DMS 273 treated with DMSO at 0.1 percent for 48 hours (cell line): ENCODE measurements at places on chromosomes 2 and 18.

DNA sequence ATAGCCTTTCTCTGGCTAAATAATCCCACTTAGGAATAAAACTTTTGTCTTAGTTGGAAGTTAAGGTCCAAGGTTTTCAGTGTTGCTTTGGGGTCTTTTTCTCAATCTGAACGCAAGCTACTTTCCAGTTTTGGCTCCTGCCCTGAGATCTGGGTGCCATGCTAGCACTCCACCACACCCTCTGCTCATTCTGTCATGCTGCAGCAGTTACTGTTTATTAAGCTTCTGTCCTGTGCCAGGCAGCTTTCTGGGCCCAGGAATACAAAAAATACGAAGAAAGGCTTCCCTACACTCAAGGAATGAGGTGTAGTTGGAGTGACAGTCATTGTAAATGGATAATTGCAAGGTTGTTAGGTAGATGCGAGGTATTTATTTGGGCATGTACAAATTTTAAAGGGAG is 46.3 kb upstream of the RTN4 start:
- no peak for DNase-seq

DNA sequence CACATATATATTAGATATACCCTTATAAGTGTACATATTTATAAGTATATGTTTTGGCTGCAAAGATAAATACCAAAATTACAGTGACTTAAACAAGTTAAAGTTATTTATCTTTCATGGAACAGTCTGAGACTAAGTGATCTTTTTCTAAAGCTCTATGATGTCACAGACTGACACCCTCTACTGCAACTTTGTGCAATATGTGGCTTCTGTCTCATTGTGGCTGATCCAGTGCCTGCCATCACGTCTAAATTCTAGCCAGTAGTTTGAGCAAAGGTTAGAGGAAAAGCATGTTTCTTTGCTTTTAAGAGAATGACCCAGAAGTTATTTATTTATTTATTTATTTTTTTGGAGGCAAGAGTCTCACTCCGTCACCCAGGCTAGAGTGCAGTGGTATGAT is 13.8 kb upstream of the GATA6 start:
- DNase-seq, result no peak

DNA sequence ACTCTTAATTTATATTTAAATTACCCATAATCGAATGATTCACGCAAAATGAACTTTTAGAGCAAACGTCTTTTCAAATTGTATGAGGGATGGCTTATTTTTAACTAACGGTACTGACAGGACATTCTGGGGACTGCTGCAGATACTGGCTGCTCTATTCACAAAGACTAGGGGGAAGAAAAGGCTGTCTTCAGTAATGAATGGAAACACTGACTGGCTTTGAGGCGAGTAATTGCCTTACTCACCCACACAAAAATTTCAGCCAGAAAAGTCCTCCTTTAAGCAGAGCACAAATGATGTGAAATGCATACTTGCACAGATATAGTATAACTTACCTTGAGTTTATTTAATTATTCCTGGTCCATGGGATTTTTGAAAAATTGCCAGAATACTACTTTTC is 852.6 kb downstream of the DPP10 start:
- no peak for DNase-seq

GRCh38 chr18:10022365-10022764 is 108.5 kb downstream of the VAPA start:
- no peak for DNase-seq

GRCh38 chr2:240252872-240253511 is 112.5 kb upstream of the OTOS start:
- no peak for DNase-seq

DNA sequence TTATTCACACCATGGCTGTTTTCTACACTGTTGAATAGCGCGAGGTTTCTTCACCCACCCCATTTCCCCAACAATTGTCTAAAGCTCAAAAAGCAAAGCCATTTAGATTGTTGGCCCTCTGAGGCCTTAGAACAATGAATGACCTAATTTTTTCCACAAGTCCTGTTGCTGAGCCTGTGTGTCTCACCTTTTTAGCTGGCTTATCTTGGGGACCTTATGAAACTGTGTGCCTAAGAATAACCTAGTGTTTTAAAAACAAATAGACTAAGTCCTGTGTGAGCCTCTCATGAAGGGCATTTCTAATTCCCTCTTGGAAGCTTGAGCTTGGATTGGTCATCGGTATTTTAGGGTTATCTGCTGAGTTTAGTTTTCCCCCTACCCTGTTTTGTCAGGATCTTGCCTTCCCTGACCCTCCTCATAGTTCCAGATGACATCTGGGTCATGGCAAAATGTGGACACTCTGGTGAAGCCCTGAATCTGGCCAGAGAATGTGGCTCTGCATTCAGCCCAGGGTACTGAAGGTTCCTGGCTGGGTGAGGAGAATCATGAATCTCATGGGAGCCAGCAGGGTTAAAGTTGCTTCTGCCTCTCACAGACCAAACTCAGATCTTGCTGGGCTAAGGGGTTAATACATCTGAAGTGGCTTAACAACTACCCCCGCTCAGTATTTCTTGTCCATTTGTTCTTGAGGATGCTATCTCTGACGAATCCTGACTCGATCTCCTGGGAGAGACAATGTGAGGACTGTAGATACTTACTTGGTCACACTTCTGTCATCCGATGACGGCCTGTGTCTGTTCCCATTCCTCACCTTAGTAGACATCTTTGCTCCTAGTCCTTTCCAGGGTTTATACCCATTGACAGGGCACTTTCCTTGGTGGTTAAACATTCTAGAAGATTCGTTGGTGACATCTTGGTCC is 104.2 kb upstream of the MAP4K3 start:
- DNase-seq, result no peak

DNA sequence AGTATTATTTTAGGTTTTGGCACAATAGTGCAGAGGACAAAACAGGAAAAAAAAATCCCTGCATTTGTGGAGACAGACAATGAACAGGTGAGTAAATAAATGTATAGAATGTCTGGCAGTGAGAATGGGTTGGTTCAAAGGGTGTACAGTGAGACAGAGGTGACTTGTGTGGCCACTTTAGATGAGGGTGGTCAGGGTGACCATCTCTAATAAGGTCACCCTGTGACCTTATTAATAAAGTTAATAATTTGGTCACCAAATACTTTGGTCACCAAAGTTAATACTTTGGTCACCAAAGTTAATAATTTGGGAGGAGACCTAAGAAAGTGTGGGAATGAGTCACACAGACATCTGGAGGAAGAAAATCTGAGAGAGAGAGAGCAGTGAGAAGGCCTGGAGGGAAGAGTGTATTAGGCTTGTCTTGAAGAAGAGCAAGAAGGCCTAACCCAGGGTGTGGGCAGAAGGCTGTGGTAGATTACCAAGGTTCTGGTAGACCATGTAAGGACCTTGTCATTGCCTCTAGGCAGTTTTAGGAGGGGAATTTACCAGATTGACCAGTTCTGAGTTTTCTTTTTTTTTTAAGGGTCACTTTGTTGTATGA is 1368.4 kb upstream of the CELF4 start:
- no peak for DNase-seq

GRCh38 chr18:52937840-52938239 is 597.8 kb downstream of the DCC start:
- DNase-seq, result no peak

DNA sequence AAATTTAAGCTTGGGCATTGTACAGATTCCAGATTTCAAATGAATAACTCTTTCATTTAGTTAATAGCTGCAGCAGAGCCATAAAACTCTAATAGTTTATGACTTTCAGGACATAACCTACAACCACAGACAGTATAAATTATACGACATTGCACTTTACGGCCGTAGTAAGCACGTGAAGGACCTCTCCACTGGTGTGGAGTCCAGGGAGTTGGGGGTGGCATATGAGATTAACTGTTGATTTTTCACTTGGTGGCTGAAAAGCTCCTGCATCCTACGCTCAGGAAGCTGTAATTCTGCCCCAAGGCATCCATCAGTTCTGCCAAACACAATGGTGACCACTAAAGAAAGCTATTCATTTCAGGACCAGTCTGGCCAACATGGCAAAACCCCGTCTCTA is 376.2 kb downstream of the SOX11 start:
- DNase-seq, result no peak

GRCh38 chr18:61882296-61883004 is 10.4 kb downstream of the RNF152 start:
- DNase-seq, result no peak

GRCh38 chr2:121093692-121094091 is 191.3 kb downstream of the TFCP2L1 start:
- DNase-seq, result no peak

GRCh38 chr2:128273469-128274081 is 45.1 kb downstream of the HS6ST1 start:
- DNase-seq, result no peak

DNA sequence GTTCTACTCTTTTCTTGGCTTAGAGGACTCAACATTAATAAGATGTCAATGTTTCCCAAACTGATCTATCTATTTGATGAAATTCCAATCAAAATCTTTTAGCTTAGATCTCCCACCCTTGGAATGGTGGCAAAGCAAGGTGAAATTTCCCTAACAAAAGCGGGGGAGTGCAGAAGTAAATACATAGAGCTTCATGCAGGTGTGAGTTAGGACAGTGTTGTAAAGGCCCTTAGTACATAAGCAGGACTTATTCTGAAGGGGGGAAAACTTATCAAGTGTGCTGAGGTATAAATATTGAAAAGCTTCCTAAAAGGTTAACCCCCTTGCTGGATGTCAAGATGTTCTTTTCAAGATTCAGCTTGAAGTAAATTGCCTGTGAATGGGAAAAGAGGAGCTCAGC is 608.6 kb upstream of the CELF4 start:
- DNase-seq, result no peak

- no peak for DNase-seq
These were observed 63.9 kb downstream of the PRKRA start for GRCh38 chr2:178386986-178387597.

DNA sequence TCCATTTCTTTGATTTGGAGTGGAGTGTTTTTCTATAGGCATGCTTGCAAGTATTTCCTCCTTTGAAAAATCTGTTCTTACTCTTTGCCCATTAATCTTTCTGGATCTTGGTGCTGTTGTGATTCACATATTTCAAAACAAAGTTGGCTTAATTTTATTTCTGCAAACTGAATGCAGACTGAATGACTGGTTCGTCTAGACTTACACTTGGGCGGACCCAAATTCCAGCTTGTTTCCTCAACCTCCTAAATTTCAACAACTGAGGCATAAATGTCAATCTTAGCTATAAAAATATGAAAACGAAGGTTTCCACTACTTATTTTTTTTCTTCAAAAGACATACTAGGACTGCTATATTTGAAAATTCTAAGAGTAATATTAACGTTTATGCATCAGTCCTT is 59.0 kb downstream of the ANKRD44 start:
- DNase-seq, result no peak

GRCh38 chr2:128347701-128348539 is 29.3 kb upstream of the HS6ST1 start:
- peak; percentile 1 for DNase-seq

- no peak for DNase-seq
These were observed 7.0 kb downstream of the KIAA1328 start for GRCh38 chr18:36835927-36836326.

DNA sequence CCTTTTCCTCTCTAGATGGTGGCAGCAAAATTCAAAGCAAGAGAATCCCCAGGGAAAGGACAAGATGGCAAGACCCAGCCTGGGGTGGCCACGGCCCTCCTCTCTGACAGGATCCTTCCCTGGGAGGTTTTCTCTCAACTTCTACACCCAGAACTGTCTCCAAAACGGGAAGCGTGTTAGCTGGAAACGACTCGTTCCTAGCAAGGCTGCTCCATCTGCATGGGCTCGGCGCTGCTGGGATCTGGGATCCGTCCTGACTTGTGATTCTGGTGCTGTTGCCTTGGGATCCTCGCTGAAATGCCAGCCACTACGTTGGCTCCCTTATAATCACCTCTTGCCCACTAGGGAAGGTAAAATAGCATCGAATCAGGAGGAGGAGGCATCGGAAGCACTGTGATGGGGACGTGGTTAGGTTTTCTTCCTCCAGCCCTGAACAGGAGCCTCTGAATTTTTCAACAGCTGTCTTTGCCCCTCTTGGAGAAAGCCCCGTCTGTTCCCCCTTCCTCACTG is 514.8 kb upstream of the MYT1L start:
- no peak for DNase-seq

GRCh38 chr18:48162956-48163737 is 232.7 kb upstream of the SMAD2 start:
- peak; percentile 37 for DNase-seq

DNA sequence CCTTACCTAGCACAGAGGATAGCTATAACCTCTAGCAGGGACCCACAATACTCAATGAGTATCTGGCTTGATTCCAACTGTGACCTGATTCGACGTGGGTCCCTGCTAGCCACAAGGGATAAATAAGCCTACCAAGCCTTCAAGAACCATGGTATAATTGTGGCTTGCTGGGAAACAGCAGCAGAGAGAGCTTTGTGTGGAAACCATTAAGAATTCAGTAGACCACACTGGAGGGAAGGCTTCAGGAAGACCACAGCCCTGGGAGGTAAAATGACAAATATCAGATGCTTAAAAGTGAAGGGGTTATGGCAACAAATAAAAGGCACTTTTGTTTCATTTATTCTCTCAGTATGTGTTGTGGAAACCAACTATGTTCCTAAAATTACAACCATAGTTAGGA is 82.6 kb upstream of the WIPF1 start:
- DNase-seq, result no peak

DNA sequence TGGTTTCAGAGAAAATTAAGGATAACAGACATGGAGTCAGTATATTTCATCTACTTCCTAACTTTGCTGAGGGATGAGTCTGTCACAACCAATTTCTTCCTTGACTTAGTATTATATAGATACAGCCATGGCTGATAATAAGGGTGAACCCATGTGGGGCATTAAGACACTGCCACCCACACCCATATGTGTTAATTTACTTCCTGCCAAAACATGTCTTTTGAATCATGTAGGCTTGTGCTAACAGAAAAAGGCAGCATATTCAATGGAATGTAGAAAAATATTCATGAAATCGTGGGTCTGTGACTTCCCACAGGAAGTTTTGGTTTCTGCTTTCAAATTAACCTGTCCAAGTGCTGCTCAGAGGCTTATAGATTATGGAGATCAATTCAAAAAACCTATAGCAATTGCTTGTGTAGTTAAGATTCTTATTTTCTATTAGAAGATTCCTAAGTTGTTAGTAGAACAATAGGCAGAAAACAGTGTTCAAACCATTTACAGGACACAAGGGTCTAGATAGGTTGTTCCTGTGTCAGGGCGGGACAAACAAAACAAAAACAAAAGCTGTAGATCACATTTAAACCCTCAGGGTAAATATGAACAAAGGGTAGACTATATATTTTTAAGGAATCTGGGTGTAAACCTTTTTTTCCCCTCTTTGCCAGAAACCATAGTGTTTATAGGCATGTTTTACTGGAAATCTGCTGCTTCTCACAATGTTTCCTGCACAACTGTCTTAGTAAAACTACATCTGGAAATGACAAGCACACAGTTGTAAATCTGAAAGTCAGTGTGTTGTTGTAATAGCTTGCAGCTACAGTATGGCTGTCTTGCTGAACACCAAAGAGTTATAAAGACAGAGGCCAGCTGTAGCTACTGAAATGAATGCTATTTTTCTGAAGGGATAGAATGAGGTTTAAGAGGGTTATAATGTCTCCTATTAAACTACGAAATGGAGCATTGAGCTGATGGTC is 691.2 kb downstream of the EPHA4 start:
- DNase-seq, result no peak

DNA sequence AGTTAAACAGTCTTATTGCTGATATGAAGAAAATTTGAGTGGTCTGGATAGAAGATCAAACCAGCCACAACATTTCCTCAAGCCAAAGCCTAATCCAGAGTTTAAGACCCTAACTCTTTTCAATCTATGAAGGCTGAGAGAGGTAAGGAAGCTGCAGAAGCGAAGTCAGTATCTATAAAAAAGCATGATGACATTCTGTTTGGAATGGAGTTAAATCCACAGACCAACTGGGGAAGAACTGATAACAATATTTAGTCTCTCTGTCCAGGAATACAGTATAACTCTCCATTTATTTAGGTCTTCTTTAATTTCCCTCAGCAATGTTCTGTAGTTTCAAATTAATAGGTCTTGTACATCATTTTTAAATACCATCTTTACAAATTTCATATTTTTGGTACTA is 16.0 kb downstream of the PIGN start:
- DNase-seq, result no peak
